GM12865 (cell line): ENCODE measurements at places on chromosomes 16 and 17.

- DNase-seq, result no peak
Measured at GRCh38 chr16:30903002-30903401, 6.6 kb downstream of the CTF1 start.

- DNase-seq, result peak; percentile 26
Measured at GRCh38 chr16:10987361-10988163, 43.2 kb downstream of the CLEC16A start.

GRCh38 chr16:23323224-23324030 is 21.3 kb downstream of the SCNN1B start:
- DNase-seq, result peak; percentile 71

DNA sequence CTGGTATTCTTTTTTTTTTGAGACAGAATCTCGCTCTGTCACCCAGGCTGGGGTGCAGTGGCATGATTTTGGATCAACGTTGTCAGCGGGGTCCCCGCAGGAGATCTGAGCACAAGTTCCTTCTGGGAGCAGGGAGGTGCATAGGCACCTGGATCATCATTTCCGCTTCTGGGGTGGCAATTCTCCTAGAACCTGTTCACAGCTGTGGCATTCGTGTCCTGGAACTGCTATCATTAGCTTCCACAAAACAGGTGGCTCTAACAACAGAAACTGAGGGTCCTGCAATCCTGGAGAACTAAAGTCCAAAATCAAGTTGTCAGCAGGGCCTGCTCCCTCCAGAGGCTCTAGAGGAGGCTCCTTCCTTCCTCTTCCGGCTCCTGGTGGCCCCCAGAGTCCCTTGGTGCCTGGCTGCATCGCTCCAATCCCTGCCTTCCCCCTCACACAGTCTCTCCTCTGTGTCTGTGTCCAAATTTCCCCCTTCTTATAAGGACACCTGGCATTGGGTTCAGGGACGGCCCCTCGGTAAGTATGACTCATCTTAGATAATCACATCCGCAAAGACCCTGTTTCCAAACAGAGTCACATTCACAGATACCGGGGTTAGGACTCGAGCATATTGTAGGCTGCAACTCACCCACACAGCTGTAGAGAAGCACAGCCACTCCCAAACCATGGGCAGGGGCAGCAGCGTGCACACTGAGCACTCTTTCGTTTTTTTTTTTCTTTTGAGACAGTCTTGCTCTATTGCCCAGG is 43.5 kb upstream of the KLHDC4 start:
- DNase-seq, result peak; percentile 92

GRCh38 chr16:24745791-24746190 is 16.3 kb downstream of the TNRC6A start:
- no peak for DNase-seq

DNA sequence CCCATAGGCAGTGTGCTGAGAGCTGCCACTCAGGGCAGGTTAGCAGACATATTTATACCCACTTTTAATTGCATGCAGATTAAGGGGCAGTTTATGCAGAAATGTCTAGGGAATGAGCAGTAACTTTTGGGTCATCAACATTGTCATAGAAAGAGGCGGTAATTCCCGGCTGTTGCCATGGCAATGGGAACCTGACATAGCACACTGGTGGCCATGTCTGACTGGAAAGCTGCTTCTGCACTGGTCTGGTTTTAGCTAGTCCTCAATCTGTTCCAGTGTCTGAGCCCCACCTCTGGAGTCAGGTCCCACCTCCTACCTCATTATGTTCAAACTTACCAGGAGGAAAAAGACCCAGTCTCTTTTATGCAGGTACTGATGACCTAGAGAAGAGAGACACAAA is 31.5 kb upstream of the TNRC6C start:
- DNase-seq, result no peak

DNA sequence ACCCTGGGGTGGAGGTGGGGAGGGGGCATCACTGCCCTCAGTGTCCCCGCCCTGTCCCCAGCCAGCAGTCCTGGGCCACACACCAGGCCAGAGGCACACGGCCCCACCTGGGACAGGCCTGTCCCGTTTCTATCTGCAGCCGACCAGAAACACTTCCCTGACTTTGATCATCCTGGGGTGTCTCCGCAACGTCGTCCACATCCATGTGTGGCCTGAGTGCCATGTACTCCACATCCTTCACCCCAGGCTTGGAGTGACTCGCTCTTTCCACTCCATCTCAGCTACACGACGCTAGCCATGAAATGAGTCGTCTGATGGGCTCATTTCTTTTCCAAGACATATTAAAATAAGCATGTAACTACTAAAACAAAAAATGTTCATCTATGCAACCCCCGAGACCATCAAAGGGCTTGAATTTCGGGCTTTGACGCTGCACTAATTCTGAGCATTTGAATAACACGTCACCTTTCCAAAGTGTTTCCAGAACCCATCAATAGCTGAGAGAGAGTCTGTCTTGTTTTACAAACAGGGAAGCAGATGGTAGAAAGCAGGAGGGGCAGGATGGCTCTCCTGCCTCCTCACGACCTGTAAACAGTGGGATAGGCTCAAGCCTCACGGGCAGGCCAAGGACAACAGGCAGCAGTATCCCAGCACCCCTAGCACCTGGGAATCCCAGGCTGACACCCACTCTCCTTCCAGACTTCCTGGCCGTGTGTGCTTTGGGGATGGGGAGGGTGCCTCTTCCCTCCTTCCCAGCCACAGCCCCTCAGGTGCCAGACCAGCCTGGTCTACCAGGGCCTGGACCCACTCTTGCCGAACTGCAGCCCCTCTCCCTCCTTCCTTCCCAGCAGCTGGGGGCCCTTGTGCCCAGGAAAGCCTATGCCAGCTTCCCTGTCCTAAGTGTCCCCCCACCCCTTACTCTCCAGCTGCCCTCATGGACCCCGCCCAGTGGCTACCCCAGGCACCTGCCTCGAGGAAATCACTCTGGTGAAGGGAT is 20.0 kb upstream of the RASD1 start:
- no peak for DNase-seq

GRCh38 chr17:51479303-51479702 is 219.0 kb downstream of the UTP18 start:
- no peak for DNase-seq
